ENCODE measurements at places on chromosomes 3 and 15.

- no peak for DNase-seq
Observed at GRCh38 chr15:40100123-40100946, 8.3 kb downstream of the BMF start.

DNA sequence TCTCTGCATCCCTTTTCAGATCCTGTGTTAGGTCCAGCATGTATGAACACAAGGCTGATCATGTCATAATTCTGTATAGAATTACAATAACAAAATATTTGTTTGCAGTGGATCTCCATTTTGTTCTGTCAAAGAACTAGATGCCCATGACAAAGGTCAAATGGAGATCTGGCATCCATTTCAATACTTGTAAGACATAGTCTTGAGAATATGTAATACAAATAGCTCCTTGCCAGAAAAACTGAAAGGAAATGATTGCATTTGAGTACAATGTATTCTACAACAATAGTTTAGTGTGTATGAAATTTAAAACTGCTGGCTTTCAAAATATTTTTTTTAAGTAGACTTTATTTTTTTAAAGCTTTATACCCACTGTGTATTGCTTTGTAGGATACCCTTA lies 101.1 kb downstream of the CMSS1 start:
- DNase-seq = no peak

- no peak for DNase-seq
Observed at GRCh38 chr3:86228101-86228500, 762.8 kb downstream of the VGLL3 start.

DNA sequence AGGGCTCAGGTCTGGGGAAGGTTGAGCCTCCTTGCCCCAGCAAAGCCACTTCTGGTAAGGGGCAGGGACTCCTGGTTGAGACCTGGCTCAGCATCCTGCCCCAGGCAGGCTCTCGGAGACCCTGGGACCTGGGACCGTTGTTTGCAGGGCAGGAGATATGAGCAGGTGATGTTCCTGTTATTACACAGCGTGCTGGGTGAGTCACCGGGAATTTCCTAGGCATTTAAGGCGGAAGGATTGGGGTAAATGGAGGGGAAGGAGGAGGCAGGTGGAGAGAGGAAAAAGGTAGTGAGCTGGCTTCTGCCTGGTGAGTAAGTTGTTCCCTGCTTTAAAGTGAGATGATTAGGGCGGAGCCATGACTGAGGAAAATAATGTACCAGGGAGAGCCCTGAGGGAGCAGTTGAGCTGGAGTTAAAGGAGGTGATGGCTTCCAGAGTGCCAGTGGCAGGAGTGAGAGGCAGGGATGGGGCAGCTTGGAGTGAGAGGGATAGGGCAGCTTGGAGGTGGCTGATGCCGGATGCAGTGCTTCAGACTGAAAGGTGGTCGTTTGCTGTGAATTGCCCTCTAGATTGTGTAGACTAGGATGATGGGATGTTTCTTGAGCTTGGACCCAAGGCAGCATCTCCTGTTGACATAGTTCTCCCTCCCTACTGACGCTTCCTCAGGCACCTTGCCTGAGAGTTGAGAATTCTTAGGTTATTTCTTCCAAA lies 79.4 kb downstream of the AAGAB start:
- peak; percentile 38 for DNase-seq
